Ovary (tissue), 10 donors: ENCODE measurements at places on chromosomes 7 and 10.

DNA sequence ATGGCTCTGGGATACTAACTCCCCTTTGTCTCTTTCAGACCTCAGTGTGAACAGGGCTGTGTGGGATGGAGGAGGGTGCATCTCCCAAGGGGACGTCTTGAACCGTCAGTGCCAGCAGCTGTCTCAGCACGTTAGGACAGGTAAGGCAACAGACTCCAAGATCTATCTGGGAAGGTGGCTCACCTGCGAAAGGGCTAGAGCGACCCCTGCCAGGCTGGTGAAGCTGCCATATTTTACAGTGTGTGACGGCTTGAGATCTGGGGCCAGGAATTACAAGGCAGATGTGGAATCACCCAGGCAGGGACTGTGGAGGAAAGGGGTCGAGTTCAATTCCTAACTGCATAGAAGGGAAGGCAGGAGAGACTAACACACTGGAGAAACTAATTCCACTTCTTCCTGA lies 11.2 kb downstream of the MUC17 start:
- no peak for DNase-seq

DNA sequence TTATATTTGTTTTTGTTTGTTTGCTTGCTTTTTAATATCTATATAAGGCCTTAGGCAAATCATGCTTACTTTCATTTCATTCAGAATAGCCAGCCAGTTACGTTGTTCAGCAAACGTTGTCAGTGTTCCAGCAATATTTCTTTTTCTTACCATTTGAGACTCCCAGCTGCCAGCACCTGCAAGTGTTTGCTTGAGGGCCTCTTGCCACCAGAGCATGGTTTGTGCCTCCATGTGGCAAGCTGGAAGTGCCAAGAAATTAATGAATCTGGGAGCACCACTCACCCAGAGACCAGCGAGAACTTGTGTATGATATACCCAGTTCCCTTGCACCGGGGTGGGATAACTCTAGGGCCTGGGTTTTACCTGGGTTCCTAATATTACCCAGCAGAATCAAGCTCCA lies 177.1 kb upstream of the CSTF2T start:
- DNase-seq, result no peak

DNA sequence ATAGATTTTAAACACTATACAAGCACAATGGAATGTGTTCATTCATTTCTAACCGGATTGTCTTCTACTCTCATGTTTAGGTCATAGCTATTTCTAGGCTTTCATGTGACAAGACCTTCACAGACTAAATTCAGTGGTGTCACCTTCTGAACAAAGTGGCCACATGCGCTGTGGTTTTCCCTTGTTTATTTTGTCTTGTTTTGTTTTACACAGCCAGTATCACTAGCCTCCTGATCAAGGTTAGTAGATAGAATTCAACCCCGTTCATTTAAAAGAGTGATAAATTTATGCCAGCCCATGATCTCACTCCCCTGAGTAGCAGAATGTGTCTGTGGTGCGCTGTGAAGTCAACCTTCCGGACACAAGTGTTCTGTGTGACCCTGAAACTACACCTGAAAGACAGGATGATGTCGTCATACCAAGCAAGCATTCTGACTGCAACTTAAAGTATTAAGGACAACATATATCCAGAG lies 209.1 kb downstream of the CREB5 start:
- DNase-seq, result no peak

DNA sequence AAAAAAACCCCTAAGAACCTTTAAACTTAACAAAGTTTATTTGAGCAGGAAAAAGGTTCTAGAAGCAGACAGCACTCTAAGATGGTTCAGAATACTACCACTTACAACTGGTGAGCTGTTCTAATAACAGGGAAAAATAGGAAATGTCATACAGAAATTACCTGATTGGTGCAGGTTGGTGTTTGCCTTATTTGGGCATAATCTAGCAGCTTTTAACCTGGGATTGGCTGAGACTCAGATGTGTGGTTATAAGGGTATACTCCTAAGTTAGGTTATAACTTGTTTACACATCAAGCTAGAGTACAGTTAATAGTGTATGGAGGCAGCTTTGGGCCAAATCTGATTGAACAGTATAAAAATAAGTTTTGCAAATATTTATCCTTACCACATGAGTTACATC lies 59.8 kb downstream of the MAPK8 start:
- no peak for DNase-seq

GRCh38 chr7:106802589-106802988 lies 62.5 kb upstream of the PIK3CG start:
- DNase-seq, result no peak

- DNase-seq, result no peak
These were observed 10.0 kb upstream of the SFRP5 start for GRCh38 chr10:97781618-97782331.

- no peak for DNase-seq
These were observed 9.7 kb downstream of the VDAC2 start for GRCh38 chr10:75220274-75220673.

- DNase-seq, result no peak
These were observed 75.1 kb downstream of the EXOC6 start for GRCh38 chr10:92923416-92923815.

- no peak for DNase-seq
These were observed 293.2 kb upstream of the NFE2L3 start for GRCh38 chr7:25858525-25859411.

DNA sequence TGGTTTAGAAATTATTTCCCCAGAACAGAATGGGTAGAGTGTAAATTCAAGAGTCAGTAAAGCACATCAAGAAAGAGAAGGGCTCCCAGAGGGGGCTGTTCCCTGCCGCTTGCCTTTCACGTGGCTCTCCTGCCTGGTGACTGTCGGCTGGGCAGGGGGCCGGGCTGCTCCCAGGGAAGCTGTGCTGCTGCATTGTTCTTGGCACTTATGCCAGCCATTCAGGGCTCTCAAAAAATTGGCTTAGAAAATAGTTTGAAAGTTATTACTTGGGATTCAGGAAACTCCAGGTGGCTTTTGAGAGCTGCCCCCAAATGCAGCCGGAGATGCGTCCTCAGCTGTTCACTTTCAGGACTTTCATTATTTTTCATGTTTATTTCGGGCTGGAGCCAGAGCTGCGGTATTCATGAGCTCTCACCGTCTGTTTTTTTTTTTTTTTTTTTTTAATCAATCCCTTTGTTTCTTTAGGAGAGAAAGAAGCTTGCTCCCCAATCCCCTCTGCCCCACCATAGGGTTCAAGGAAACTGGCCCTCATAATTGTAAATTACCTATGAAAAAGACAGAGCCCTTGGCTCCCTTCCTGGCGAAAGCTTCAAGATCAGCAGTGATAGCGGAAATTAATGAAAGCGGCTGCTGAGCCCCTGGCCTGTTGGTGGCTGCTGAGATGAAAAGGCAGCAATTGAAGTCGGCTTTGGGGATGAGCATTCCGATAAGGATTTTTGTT lies 94.1 kb downstream of the SORCS3 start:
- no peak for DNase-seq

GRCh38 chr10:4076983-4077382 lies 292.0 kb upstream of the KLF6 start:
- no peak for DNase-seq

GRCh38 chr7:25752967-25753791 lies 398.8 kb upstream of the NFE2L3 start:
- no peak for DNase-seq

DNA sequence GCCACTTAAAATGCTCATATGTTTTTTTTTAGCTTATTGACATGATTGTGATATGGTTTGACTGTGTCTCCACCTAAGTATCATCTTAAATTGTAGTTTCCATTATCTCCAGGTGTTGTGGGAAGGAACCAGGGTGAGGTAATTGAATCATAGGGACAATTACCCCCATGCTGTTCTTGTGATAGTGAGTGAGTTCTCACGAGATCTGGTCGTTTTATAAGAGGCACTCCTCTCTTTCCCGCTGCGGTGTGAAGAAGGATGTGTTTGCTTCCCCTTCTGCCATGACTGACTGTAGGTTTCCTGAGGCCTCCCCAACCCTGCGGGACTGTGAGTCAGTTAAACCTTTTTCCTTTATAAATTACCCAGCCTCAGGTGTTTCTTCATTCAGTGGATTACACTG lies 80.5 kb upstream of the ETV1 start:
- DNase-seq, result no peak

- DNase-seq, result no peak
These were observed 81.4 kb downstream of the ABI1 start for GRCh38 chr10:26779176-26779860.

GRCh38 chr7:117006907-117007684 lies 53.8 kb downstream of the ST7 start:
- no peak for DNase-seq

GRCh38 chr7:48139459-48139858 lies 31.8 kb upstream of the ABCA13 start:
- DNase-seq, result no peak

- DNase-seq, result no peak
These were observed 24.0 kb downstream of the SRPK2 start for GRCh38 chr7:105364684-105365083.

GRCh38 chr7:73876973-73877372 lies 16.0 kb downstream of the TMEM270 start:
- DNase-seq, result no peak

DNA sequence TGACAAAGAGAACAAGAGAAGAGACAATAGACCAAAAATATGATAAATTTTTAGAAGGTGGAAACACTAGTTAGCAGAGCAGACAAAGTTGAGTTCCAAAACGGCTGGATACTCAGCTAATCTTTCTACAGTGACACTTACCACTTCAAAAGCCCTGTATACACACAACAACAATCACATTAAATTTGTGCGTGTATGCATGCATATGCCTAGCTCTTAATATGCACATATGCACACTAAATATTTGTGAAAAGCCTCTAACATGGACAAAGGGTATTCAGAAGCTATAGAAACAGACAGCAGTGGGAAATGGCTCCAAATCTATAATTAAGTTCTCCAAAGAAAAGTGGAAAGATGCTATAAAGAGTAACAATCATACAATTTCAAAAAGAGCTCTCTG lies 476.4 kb downstream of the HTR7 start:
- no peak for DNase-seq

GRCh38 chr7:117762055-117762454 lies 111.2 kb downstream of the CTTNBP2 start:
- no peak for DNase-seq

DNA sequence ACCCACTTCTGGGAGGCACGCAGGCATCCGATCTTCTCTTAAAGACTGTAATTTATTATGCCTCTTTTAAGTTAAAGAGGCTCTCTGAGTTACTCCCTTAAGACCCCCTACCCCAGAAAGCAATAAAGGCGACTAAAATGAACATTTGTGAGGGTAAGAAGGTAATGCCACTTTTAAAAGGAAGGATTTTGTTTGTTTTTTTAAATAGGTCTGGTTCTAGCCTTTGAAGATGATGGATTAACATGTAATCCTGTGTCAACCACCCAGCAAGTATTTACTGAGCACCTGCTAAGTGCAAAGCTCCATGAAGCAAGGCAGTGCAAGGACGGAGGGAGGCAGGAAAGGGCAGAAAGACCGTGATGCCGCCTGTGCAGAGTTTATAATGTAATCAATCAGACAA lies 26.1 kb downstream of the SH3PXD2A start:
- no peak for DNase-seq

- no peak for DNase-seq
These were observed 2.1 kb upstream of the SLC13A1 start for GRCh38 chr7:123201901-123202300.

DNA sequence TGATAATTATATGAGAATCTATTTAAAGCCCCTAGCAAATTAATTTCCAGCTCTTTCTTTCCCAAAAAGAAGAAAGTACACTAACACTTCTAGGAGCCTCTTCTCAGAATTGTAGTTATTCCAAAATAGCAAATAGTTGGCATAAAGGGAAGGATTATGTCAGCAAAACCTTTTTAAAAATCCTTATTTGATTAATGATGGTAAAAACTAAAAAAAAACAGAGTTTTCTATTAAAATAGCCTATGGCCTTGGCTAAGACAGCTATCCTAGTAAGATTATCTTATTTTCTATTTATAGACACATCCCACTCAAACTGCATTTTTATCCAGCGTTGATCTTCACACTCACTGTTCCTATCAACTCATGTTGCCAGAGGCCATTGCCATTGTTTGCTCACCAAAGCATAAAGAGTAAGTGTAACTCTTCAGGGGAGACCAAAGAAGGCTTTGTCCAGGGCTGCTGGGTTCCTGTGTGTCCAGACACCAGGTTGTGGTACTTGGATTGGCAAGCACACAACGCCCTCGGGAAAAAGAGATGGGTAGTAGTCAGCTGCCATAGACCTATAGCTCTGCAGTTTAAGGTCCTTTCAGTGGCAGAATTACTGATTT lies 31.5 kb downstream of the ACTA2 start:
- no peak for DNase-seq

GRCh38 chr7:44280636-44280992 lies 44.8 kb downstream of the CAMK2B start:
- no peak for DNase-seq

DNA sequence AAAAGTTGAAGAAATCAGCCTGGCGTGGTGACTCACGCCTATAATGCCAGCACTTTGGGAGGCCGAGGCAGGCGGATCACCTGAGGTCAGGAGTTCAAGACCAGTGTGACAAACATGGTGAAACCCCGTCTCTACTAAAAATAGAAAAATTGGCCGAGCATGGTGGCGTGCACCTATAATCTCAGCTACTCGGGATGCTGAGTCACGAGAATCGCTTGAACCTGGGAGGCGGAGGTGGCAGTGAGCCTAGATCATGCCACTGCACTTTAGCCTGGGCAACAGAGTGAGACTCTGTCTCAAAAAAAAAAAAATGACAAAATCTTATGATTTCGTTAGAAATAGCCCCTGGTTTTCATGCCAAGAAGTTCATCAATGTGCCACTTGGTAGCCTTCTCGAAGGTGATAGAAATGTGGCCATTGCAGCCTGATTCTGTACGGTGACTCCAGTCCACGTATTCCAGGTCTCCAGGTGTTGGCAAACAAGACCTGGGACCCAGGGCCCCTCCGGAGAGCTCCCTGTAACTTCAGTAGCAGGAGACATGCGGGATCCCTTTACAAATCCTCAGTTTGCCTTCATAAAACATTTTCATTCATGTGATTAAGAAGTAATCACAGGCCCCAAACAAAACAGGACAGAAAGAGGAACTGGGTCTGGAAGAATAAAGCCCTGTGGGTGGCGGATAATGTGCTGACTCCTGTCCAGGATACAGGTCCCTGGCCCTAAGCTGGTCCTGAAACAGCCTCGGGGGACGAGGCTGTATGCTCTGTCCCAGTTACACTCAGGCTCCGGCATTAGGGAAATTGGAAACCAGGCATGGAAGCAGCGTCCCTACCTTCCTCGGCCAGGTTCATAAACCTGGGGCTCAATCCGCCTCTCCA lies 207.3 kb upstream of the SH2B2 start:
- no peak for DNase-seq

- DNase-seq, result no peak
These were observed 68.0 kb downstream of the SH3PXD2A start for GRCh38 chr10:103787331-103787730.

DNA sequence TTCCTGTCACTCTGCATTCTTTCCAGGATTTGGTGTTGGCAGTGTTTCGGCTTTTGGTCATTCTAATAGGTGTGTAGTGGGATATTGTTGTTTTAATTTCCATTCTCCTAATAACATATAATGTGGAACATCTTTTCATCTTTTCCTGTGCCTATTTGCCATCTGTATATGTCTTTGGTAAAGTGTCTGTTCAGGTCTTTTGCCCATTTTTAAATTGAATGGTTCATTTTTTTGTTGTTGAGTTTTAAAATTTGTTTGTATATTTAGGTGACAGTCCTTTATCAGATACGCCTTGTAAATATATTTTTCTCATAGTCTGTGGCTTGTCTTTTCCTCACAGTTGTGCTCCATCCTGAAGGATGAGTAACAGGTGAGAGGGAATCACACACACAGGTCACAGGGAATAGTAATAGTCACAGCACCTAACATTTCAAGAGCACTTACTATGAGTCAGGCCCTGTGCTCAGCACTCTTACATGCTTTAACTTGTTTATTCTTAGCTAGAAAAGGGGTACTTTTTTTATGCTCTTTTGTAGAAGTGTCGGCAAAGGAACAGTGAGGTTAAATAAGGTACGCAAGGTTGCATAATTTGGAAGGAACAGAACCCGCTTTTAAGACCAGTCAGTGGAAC lies 117.1 kb upstream of the GATA3 start:
- DNase-seq, result no peak
